Umbilical cord (tissue), 2 donors: ENCODE measurements at places on chromosomes 6 and 20. TPM values are rescaled to one million over a fixed set of nuclear protein-coding genes. Genes with fewer than 3 reads are reported as not detected.

GRCh38 chr20:64041040-64041780 lies 5.2 kb downstream of the C20orf204 start:
- no peak for DNase-seq

GRCh38 chr6:15309611-15310283 lies 63.9 kb downstream of the JARID2 start:
- no peak for DNase-seq

Gene KHDC1L
- total RNA-seq: not detected

DNA sequence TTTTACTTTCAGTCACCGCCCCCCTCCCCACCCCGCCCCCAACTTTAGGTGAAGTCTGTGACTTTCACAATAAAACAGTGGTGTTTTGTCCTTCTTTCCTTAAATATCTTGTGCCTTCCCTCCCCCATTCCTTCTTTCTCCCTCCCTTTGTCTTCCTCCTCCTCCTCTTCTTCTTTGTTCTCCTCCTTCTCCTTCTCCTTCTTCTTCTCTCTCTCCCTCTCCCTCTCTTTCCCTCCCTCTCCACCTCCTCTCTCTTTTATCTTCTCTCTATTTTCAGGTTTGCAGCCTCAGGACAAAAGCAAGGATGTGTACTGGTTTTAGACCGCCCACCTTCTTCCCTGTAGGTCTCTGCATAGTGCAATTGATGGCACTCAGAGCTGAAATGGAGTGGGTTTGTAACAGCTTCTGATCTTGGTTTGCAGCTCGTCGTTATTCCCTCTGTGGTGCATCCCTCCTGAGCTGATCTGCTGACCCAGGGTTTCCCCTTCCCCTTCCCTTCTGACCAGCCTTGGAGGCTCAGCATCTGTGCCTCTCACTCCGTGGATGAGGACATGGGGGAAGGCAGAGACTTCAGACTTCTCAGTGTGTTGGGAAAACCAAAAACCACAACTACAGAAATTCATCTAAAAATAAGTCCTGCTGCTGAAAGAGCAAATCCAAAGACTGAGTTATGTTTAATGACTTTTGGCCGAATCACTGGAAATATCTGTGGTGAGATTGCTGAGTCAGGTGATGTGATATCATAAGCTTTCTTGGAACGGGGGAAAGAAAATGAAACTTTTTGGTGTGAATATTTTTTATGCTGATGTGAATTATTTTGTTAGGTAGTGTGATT lies 6.9 kb downstream of the VGLL2 start:
- DNase-seq: no peak

Gene SEMG1
- 6.0 TPM for total RNA-seq
